ENCODE measurements at places on chromosomes 6 and 20.

- DNase-seq: no peak
Observed at GRCh38 chr6:165949324-165949723, 218.3 kb downstream of the TBXT start.

DNA sequence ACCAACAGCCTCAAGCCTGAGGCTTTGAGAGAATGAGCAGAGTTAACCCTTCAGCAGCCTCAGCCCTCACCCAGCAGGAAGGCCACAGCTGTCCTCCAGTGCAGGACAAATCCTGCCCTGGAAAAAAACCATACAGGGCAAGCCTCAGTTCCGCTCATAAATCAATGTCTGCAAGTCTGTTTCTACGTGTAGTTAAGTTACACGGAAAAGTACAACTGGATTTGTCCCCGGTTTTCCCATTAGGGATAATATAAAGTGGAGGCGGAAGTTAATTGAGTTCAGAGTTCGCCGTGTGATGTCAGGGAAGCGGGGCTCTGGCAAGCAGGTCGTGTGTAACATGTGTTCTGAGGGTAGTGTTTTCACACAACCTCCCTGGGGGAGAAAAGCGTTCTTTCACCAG is 44.2 kb upstream of the EYA2 start:
- no peak for DNase-seq

GRCh38 chr6:11485271-11485670 is 52.3 kb upstream of the TMEM170B start:
- DNase-seq: no peak

DNA sequence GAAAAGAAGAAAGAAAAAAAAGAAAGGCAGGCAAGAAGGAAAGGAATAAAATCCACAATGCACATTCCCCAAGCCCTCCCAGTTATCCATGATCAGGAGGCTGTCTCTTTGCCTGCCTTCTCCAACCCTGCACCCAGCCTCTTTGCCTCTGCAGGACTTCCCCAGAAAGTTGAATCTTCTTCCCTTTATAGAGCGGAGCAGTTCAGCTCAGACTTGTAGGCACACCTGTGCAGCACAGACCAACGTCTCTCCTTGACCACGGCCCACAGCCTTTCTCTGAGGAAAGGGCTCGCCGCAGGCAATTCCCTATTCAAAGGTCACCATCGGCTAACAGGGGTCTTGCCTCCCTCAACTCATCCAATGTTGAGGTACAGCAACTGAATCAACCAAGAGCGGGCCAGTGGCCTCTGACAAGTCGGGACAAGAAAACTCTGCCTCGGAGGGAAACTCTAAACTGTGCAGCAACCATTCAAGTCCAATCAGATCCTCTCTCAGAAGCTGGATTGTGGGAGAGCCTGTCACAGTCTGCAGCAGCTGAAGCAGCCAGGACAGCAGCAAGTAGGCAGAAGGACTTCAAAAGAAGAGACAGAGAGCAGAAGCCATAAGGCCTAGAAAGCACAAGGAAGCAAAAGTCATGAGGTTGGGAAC is 529.2 kb upstream of the JARID2 start:
- no peak for DNase-seq

DNA sequence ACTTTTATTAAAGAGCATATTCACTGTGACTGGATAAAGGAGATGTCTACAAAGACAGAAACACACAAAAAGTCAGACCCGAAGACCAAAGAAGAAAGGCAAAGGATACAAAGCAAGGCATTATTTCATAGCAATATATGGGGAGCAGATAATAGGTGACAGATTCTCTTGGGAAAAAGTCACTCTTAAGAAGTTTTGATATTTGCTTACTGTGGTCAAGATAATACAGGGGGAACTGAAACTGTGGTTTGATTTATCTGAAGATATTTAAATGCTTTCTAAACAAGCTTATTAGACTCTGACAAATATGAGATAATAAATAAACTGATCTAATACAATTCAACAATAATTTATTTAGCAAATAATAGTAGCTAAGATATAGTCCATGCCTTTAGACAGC is 14.7 kb downstream of the CYP39A1 start:
- DNase-seq: no peak

DNA sequence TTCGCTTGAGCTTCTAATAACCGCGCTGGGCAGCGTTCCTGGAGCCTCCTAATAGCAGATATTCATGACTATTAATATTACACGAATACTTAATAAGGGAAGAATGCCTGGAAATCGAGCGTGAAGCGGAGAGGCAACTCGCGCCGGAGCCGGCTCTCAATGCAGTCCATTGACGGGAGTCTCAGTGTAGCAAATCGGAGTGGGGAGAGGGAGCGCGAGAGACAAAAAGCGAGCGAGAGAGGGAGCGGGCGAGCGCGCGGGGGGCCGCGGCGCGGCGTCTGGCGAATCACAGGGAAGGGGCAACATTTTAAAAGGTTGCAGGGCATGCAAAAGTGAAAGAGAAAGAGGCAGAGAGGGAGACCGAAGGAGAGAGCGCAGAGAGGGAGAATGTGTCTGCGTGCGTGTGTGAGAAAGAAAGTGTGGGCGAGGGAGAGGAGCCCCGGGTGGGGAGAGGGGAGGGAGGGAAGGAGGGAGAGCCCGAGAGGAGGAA is 2.9 kb downstream of the TFAP2A start:
- peak; percentile 36 for DNase-seq

GRCh38 chr6:119259027-119259426 is 90.5 kb downstream of the MAN1A1 start:
- DNase-seq: no peak

DNA sequence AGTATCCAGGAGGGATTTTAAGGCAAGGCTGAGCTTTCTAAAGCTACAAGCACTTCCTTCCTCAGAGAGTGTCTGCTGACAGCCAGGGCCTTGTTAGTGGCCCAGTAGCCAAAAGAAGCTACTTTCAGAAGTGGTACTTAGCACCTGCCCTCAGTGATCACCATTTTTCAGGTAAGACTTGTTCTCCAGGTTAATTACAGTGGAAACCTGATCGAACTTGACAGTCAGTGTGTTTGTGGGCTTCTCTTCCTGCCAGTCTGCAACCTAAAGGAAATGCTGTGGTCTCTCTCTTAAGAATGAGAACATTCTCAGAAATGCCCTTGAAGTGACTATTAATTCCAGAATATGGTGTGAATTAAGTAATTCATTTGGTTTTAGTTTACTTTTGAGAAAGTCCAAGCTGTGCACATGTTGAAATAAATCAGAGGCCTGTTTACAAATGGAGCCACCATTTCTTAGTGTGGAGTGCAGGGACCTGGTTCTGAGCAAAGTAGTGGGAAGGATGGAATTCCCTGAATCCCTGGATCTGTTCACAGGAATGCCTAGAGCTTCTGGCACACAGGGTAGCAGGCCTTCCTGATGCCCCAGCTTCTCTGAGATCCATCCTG is 185.3 kb upstream of the AGPAT4 start:
- DNase-seq: no peak

DNA sequence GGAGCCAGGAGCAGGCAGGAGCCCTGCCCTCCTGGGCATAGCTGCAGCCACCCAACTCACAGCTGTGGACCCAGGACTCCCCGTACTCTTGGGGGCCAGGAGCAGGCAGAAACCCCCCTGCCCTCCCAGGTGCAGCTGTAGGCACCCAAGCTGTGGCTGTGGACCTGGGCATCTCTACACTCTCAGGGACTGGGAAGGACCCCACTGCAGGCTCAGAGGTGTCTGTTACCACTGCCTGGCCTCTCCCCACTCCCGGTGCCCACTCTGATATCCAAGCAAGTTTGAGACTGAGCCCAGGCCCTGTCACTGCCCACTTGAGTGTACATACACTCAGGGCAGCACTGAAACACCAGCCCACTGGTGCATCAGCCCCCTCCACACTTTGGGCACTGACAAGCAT is 193.5 kb upstream of the MANEA start:
- DNase-seq: no peak

GRCh38 chr20:19000078-19000477 is 186.5 kb downstream of the SCP2D1 start:
- no peak for DNase-seq

- peak; percentile 69 for DNase-seq
Observed at GRCh38 chr6:35583893-35584688, 71.4 kb upstream of the TULP1 start.

GRCh38 chr6:53822401-53823125 is 27.8 kb downstream of the LRRC1 start:
- DNase-seq: no peak

DNA sequence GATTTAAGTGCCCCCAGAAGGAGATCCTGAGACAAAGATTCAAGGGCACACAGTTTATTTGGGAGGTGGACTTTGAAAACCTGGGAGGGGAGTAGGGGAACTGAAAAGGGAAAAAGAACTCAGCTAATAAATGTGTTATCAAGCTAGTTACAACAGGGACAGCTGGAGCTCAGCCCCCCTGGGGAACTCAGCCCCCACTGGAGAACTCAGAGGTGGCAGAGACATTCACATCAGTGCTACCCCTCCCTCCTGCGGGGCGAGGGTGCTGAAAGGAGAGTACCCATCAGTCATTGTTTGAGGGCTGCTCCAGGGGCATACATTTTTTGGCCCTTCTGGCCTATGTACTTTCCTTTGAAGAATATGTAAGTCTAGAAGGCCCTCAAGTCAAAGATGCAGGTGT is 101.4 kb downstream of the LRFN2 start:
- DNase-seq: no peak

DNA sequence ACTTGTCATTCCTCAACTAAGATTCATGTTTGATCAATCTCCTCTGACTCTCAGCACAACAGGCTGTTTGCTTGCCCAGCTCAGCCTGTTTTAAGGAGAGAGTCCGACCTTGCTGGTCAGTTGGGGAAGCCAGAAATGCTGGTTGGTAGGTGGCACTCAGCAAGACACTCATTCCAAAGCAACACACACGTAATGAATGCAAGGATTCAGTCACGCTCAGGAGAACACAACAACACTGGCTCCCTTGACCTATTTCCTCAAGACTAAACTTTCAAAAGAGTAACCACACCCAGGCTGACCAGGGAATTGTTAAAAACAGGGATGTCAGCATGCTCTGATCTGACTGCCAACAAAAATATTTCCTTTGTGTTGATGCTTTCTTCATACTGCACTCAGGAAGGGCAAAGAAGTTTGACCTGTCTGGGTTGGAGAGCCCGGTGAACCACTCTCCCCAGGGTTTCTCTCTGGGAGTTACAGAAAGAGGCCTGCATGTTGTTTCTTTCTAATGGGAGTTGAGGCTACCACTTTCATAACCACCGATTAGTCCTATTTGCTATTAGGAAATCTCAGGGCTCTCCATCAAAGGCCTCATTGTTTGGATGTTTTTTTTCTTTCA is 25.6 kb upstream of the PREP start:
- no peak for DNase-seq

DNA sequence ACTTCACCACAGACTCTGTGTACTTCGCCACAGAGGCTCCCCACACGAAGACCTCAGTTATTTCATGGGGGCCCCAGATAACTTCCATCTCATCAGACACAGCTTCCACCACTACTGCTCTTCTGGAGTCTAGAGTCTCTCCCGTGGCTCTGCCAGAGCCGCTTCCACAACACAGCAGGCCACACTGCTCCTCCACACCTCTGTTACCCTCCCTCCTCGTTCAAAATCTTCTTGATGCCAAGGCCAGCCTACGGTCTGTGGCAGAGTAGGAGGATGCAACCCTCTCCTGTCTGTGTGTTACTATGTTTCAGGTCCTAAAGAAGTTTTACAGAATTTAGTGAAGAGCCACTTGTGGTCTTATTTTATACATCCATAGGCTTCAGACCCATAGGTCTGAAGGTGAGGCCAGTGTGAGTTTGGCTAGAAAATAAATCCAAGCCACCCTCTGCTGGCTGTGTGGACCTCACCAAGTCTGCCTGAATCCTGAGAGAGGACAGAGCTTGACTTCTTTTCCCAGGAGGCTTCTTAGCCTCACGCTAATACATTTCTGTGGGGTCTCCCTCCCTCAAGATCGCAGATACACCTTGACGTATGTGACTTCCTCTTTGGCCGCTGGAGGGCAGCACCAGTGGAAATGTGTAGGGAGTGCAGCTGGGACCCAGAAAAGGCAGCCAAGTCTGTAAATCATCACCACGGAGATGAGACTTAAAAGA is 197.7 kb downstream of the FAXC start:
- DNase-seq: peak; percentile 67

GRCh38 chr6:107811591-107812218 is 12.4 kb downstream of the SCML4 start:
- DNase-seq: no peak

GRCh38 chr6:150881911-150882481 is 16.5 kb downstream of the MTHFD1L start:
- DNase-seq: no peak

GRCh38 chr20:50415516-50416268 is 94.5 kb upstream of the PTPN1 start:
- DNase-seq: no peak

DNA sequence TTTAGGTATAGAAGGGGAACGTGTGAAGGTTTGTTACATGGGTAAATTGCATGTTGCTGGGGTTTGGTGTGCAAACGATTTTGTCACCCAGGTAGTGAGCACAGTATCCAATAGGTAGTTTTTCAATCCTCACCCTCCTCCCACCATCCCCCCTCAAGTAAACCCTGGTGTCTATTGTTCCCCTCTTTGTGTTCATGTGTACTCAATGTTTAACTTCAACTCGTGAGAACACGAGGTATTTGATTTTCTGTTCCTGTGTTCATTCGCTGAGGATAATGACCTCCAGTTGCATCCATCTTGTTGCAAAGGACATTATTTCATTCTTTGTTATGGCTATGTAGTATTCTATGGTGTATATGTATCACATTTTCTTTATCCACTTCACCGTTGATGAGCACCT is 11.6 kb upstream of the VNN1 start:
- no peak for DNase-seq

DNA sequence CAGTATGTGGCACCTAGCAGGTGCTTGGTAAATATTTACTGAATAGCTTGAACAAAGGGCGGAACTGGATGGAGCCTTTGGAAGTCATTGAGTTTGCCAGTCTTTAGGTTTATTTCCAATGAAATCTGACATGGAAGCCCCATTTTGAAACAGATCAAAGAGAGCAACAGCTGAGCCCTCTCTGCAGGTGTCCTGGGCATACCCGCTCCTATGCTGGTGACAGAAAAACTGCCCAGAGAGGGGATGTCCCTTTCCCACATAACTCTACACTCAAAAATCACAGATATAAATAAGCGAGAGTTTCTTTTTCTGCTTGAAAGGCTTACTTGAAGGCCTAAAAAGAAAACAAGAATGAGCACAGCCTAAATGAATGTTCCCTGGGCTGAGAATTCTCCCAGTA is 53.0 kb upstream of the RALY start:
- no peak for DNase-seq

GRCh38 chr6:189676-190075 is 102.6 kb upstream of the DUSP22 start:
- DNase-seq: no peak

GRCh38 chr6:5672581-5673011 is 334.1 kb downstream of the NRN1 start:
- no peak for DNase-seq

GRCh38 chr6:125471667-125472066 is 169.9 kb upstream of the HDDC2 start:
- DNase-seq: no peak

Data from stimulated activated CD4-positive, alpha-beta T cell treated with anti-CD3 and anti-CD28 coated beads, Interleukin-2, amount 100 ng/mL, for 24 hours (primary cell).